Fibroblast of villous mesenchyme (primary cell): ENCODE measurements at places on chromosomes 6 and 20.

GRCh38 chr6:169205176-169206160 lies 48.2 kb downstream of the THBS2 start:
- DNase-seq, result peak; percentile 44

DNA sequence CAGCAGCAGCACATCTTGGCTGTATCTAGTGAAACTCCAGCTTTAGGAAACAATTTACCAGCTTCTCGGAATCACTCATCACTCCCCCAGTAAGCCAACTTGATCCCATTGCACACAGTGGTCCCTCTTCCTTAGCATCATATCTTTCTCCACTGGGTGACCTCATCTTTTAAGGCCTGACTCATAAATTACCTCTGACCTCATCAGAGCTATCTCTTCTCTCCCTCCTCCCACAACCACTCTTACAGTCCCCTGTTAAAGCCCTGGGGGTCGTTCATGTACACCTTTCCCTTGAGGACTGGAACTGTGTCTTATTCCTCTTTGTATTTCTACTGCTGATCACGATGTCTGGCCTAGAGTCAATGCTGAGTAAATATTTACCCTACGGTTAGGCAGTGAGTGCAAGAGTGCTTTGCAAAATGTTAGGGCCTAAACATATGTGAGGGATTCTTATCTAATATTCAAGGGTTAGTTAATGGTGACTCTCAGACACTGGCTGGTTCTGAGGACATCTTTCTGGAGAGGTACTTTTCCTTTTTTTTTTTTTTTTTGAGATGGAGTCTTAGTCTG lies 187.2 kb downstream of the LRFN2 start:
- DNase-seq, result no peak

- DNase-seq, result peak; percentile 56
Observed at GRCh38 chr6:105051941-105052471, 95.1 kb downstream of the LIN28B start.

GRCh38 chr6:56381801-56382251 lies 134.4 kb upstream of the COL21A1 start:
- no peak for DNase-seq

- DNase-seq, result no peak
Observed at GRCh38 chr20:12294678-12295077, 377.0 kb downstream of the BTBD3 start.

DNA sequence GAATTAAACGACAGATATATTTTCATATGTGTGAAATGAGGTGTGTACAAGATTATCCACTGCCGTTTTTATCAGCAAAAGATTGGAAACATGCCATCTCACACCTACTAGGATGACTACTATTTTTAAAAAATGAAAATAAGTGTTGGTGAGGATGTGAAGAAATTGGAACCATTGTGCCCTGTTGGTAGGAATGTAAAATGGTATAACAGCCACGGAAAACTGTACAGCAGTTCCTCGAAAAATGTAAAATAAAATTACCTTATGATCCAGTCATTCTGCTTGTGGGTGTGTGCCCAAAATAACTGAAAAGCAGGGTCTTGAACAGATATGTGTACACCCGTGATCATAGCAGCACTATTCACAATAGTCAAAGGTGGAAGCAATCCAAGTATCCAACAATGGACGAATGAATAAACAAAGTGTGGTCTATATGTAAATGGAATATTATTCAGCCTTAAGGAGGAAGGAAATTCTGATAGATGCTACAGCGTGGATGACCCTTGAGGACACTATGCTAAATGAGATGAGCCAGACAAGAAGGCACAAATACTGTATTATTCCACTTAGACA lies 27.0 kb upstream of the CCN5 start:
- DNase-seq, result no peak

DNA sequence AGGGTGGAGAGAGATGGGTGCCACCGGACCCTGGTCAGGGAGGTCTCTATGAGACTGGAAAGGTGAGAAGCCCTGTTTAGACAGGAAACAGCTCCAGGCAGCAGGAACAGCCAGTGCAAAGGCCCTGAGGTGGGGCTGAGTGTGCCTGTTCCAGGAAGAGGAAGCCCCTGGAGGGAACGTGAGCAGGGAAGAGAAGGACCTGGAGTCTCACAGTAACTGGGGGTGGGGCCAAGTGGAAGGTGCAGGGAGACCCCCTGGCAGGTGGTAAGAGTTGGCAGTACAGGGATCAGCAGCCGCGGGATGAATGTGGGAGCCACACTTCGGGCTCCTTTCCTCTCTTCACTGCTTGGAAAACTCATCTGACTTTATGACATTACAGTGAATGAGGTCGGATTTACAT lies 43.8 kb upstream of the CST5 start:
- DNase-seq, result no peak

DNA sequence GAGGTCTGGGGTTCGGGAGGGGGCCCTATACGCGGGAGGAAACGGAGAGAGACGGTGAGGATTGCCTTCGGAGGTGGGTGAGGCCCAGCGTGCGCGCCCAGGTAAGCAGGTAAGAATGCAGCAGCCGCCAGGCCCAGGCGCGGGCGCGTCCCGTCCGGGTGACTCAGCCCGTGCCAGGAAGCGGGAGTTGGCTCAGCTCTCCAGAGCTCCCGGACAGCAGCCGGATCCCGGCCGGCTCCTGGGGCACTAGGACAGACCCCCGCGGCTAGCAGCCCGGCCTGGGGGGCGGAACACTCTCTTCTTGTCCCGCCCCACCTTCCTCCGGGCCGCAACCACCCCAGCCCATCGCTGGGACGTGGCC lies 1.5 kb upstream of the MDFI start:
- no peak for DNase-seq

DNA sequence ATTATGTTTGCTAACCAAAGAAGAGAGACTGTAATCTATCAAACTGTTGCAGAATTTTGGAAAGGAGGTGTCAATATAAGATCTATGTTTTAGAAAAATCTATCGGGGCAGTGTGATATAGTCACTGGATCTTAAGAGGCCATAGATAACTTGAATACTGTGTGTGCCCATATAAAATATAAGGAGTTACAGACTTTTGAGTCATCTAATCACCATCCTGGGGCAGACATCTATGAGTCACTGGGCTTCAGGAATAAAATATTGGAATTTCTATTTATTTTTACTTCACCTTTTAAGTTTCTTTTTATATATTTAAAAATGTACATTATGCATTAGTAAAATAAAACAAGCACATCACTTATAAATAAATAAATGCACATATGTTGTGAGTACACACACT lies 509.3 kb upstream of the MAN1A1 start:
- DNase-seq, result no peak

- no peak for DNase-seq
Observed at GRCh38 chr6:64293298-64293697, 657.7 kb downstream of the PHF3 start.
